ENCODE measurements at places on chromosomes 12 and 14. TPM values are rescaled to one million over a fixed set of nuclear protein-coding genes. Genes with fewer than 3 reads are reported as not detected.

Gene OR4E2
- not detected for polyA plus RNA-seq

DNA sequence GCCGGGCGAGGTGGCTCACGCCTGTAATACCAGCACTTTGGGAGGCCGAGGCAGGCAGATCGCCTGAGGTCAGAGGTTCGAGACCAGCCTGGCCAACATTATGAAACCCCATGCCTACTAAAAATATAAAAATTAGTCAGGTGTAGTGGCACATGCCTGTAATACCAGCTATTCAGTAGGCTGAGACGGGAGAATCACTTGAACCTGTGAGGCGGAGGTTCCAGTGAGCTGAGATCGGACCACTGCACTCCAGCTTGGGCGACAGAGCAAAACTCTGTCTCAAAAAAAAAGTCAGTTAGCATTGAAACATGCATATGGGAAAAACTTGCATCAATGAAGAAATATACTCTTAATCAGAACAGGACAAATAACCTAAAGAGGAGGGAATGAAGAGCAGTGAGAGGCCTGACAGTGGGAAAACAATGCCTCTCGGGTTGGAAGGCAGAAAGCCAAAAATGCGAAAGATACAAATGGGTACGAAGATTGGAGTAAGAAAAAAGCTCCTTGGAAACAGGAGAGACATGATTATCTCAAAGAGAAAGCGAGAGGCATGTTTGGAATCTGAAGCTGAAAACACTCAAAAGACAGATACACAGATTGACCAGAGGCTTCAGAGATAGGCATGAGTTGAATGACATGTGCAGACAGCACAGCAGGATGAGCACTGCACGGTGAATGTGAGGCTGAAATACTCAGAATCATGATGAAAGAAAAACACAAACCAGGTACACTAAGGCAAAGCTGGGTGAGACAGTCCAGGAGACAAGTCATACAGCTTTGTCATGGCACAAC, 30.6 kb downstream of the RESF1 start:
- DNase-seq, result no peak

- no peak for DNase-seq
Measured at GRCh38 chr12:27460471-27460978, 14.0 kb downstream of the SMCO2 start.

DNA sequence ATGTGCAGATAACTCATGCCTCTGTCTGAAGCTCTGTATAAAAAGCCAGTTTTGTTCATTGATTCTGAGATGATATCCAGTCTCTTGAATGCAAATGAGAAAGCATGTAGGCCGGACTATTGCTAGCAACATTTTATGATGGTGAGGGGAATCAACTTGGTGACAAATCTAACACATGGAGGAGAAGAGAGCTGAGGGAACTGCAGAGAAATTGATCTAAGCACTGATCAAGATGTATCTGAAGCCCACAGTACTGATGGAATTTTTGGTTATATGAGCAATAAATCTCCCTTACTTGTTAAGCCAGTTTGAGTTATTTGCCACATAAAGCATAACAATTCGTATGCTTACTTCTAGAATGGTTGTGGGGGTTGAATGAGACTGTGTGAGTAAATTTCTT, 295.6 kb upstream of the DDHD1 start:
- no peak for DNase-seq

Gene LRTM2
- 0.05 TPM for polyA plus RNA-seq

Gene KERA
- not detected for polyA plus RNA-seq

DNA sequence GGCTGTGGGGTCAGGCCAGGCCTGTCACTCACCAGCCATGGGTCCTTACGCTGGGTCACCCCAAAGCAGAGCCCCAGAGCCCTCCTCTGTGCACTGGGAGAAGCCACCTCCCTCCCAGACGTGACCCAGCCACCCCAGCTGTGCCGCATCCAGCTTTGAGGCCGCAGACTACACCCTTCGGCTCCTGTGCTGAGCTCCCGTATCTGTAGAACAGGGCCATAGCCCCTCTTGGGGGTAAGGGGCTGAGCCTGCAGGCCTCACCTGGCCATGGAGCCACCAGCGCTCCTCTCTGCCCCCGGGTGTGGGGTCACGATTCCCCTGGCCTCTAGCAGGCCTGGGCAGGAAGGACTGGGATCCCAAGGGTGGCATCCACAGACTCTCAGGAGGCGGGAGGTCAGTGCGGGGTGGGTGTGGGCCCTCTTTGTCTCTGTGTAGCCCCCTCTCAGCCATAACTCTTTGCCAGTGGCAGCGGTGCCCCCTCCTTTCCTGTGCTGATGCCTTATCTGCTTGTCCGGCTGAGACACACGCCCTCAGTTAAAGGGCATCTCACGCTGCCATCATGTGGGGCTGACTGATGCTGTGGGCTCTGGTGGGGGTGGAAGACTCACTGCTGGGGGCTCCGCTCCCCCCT, 16.3 kb downstream of the ASPG start:
- DNase-seq, result no peak

Gene RAN
- polyA plus RNA-seq, result 1,559 TPM

- no peak for DNase-seq
Measured at GRCh38 chr14:56118611-56119181, 485 bp downstream of the PELI2 start.

Gene KRT2
- polyA plus RNA-seq, result not detected

GRCh38 chr14:31070431-31070830, 44.3 kb upstream of the STRN3 start:
- DNase-seq, result no peak

- no peak for DNase-seq
Measured at GRCh38 chr14:33240466-33240865, 301.8 kb downstream of the NPAS3 start.

Gene HELB
- 1.8 TPM for polyA plus RNA-seq

- no peak for DNase-seq
Measured at GRCh38 chr14:80930095-80930494, 11.4 kb downstream of the CEP128 start.

DNA sequence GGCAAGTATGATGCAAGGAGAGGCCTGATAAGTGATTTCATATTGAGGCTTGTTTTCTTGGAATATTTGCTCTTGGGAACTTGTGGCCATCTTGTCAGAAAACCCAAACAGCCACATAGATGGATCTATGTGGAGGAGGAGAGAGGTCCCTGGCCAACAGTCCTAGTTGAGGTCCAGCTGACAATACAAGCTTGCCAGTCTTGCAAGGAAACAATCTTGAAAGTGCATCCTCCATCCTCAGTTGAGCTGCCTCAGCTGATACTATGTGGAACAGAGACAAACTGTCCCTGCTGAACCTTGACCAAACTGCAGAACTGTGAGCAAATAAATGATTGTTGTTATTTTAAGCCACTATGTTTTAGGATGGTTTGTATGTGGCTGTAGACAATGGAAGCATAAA, 146.4 kb downstream of the TMX1 start:
- DNase-seq, result no peak

Gene CCDC177
- polyA plus RNA-seq, result 1.4 TPM

DNA sequence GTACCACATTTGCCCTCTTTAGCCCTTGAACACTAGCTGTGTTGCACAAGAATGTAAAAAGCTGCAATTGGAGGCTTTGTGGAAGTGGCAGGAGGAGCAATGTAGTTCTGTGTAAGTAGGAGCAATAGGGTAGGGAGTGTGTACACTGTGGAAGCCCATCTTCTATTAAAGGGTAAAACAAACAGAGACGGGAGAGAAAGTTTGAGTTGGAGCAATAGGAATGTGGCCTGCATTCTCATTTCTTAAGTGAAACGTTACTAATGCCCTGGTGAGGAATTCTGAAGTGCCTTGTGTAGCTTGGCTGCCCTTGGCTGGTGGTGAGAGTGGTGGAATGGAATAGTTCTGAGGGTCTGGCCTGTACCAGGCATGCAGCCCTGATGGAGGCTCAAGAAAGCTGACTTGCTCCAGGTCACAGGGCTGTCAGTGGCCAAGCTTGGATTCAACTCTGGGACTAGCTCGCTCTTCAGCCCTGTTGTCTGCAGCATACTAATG, 38.8 kb upstream of the ATP23 start:
- no peak for DNase-seq

- no peak for DNase-seq
Measured at GRCh38 chr12:13099066-13099843, 4.2 kb downstream of the GSG1 start.

Gene CELA1
- polyA plus RNA-seq, result 0.09 TPM

DNA sequence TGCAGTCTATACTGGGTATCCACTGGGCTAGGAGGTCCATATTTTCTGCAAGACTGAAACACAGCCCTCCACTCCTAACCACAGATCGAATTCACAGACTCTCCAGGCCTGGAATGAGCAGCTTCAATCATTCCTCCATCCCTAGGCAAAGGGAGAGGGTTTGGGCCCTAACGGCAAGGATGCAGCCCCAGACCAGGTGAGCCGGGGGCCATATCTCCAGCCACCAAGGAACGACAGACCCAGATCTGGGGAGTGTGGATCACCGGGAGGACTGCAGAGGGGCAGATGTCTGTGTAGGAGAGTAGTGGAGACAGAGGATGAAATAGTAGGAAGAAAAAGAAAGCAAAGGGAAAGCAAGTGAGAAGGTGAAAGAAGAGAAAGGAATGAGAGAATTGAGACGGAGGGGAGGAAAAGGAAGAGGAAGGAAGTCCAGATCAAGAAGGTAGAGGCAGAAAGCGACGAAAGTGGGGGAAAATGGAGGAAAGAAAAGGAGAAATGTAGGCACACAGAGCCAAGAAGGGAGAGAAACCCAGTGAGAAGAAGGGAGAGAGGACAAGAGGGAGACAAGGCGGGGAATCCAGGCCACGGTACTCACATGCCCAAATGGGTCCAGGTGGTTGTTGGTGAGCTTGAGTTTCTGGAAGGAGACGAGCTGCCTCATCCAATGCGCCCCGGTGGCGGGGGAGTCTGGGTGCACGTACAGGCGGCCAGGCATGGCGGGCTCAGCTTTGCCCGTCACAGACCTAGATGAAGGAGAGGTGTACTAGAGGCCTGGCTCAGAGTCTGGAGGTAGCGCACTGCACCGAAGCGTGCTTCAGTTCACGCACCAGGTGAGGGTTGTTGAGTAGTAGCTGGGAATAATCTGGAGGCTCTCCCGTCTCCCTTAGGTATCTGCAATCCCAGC, 7.7 kb downstream of the TBX5 start:
- no peak for DNase-seq

- DNase-seq, result no peak
Measured at GRCh38 chr12:19223018-19223417, 93.5 kb downstream of the PLEKHA5 start.

Gene CEP170B
- 9.1 TPM for polyA plus RNA-seq

Gene BCL7A
- 11.9 TPM for polyA plus RNA-seq

GRCh38 chr12:94941440-94941862, 62.0 kb downstream of the NDUFA12 start:
- DNase-seq, result no peak

Gene LRFN5
- 0.85 TPM for polyA plus RNA-seq

DNA sequence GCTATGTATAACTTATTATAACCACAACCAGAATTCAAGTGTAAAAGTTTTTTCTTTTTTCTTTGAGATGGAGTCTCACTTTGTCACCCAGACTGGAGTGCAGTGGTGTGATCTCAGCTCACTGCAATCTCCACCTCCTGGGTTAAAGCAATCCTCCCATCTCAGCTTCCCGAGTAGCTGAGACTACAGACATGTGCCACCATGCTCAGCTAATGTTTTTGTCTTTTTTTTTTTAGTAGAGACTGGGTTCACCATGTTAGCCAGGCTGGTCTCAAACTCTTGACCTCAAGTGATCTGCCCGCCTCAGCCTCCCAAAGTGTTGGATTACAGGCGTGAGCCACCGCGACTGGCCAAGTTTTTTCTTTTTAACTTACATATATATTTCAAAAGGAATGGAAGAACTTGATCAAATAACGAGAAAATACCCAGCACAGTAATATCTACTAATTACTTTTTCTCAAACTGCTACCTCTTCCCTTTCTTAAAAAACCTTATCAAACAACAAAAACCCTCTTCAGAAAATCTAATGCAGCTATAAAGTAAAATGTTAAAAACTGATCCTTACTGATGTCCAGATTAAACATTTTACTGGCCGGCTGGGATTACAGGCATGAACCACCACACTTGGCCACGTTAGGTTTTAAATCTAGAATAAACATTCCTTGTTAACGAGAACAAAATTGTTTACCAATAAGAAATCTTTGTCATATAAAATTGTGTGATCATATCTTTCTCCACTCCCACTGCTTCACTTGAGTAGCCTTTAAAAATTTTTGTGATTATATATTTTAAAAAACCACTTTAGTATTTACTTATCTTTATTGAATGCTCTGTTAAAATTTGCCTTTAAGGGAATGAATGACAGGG, 41.3 kb upstream of the WDR89 start:
- DNase-seq, result no peak

- DNase-seq, result no peak
Measured at GRCh38 chr14:49134940-49135339, 451.2 kb downstream of the RPS29 start.

Gene RNASE7
- polyA plus RNA-seq, result not detected

Gene KLRC4
- not detected for polyA plus RNA-seq

- DNase-seq, result no peak
Measured at GRCh38 chr12:25495331-25496097, 57.6 kb downstream of the LMNTD1 start.

Gene TBX3
- 0.09 TPM for polyA plus RNA-seq

DNA sequence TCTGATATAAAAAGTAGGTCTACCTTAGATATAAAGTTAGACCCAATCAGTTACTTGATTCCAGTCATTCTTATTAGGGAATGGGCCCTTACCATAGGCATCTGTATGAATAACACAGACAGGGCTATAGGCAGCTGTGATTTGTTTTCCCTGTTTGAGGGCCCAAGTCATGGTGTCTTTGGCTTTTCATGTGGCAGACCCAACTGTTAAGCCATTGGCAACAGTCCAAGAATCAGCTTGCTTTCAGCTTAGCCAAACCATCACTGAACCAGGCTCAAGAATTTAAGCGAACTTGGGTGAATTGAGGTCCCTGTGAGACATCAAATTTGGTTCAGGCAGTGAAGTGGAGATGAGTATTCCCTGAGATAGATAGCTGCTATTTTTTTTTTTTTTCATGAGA, 111.2 kb downstream of the LRRIQ1 start:
- DNase-seq, result no peak

DNA sequence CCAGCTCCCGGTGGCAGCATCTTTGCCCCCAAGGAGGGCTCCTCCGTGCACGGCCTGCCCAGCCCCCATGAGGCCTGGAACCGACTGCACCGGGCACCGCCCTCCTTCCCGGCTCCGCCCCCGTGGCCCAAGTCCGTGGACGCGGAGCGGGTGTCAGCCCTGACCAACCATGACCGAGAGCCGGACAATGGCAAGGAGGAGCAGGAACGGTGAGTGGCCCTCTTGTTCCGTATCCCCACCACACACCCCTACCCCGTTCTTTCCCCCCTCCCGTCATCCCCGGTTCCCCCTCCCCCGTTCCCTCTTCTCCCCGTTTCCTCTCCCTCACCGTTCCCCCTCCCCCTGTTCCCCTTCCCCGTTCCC, 28.3 kb downstream of the LRCOL1 start:
- no peak for DNase-seq

- no peak for DNase-seq
Measured at GRCh38 chr12:94722664-94723063, 72.3 kb upstream of the TMCC3 start.

Gene SIRT4
- 2.7 TPM for polyA plus RNA-seq

Data from H1 (cell line).